ENCODE measurements at places on chromosomes 16 and 17.

GRCh38 chr16:15434079-15434424, 336 bp upstream of the BMERB1 start:
- no peak for DNase-seq

DNA sequence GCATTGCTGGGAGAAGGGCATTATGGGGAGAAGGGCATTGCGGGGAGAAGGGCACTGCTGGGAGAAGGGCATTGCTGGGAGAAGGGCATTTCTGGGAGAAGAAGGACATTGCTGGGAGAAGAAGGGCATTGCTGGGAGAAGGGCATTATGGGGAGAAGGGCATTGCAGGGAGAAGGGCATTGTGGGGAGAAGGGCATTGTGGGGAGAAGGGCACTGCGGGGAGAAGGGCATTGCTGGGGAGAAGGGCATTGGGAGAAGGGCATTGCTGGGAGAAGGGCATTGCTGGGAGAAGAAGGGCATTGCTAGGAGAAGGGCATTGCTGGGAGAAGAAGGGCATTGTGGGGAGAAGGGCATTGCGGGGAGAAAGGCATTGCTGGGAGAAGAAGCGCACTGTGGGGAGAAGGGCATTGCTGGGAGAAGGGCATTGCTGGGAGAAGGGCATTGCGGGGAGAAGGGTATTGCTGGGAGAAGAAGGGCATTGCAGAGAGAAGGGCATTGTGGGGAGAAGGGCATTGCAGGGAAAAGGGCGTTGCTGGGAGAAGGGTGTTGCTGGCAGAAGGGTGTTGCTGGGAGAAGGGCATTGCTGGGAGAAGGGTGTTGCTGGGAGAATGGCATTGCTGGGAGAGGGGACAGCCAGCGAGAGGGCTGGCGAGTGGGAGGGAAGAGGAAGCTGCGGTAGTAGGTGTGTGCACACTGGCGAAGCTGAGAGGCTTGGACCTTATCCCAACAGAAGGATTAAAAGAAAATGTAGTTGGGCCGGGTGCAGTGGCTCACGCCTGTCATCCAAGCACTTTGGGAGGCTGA, 4.6 kb upstream of the PYDC1 start:
- peak; percentile 59 for DNase-seq

DNA sequence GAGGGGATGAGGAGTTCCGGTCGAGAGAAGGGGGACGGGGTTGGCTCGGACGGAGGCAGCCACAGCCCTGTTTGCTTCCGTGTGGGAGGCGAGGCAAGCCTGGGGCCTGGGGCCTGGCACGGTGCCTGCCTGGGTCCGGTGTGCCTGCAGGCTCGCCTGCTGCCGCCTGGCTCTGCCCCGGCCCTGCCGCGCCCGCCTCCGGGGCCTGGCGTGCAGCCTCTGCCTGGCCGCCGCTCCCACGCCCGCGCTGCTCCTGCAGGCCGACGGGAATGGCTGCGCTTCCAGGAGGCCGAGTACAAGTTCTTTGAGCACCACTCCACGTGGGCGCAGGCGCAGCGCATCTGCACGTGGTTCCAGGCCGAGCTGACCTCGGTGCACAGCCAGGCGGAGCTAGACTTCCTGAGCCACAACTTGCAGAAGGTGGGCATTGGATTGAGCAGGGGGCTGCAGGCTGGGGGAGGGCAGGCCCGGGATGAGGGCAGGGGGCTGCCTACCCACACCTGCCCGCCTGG, 53.1 kb downstream of the MRC2 start:
- peak; percentile 43 for DNase-seq

DNA sequence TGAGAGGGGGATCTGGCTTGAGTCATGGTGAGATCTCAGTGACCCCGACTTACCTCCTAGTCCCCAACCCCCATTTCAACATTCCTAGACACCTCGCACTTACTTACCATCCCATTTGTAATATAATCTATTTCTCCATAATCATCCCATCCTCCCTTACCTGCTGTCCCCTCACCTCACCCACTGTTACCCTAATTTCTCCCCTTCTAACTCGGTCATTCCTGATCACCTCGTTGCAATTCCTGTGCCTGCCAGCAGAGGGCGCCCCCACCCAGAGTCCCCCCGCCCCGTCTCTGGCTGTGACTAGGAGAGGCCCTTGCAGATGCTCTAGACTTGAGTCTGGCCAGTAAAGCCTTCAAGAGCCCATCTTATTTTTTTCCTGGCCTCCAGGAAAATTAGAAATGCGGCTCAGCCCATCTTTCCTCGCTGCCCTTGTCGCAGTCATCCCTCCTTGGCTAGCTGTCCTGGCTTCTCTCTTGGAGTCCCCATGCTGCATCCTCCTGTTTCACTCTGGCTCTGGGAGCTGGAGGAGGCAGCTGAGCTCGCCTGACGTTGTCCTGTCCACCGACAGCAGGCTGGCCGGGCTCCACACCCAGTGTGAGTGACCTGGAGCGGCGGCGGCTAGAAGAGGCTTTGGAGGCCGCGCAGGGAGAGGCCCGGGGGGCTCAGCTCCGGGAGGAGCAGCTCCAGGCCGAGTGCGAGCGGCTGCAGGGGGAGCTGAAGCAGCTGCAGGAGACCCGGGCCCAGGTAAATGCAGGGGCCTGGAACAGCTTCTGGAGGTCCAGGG, 5.0 kb downstream of the TBKBP1 start:
- peak; percentile 97 for DNase-seq

DNA sequence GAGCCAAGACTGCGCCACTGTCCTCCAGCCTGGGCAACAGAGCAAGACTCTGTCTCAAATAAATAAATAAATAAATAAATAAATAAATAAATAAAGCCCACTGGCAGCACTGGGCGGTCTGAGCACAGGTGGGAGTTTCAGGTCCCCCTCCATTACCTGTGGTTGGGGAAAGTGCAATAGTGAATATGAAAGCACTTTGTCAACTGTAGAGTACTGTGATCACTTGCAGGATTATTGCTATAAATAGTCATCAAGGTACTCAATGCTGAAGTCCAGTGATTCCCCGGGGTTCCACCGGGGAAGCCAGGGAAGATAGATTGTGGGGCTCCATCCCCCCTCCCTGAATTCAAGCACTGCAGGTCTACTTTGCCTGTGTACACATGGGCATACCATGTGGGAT, 42.7 kb upstream of the CPNE2 start:
- DNase-seq = no peak

DNA sequence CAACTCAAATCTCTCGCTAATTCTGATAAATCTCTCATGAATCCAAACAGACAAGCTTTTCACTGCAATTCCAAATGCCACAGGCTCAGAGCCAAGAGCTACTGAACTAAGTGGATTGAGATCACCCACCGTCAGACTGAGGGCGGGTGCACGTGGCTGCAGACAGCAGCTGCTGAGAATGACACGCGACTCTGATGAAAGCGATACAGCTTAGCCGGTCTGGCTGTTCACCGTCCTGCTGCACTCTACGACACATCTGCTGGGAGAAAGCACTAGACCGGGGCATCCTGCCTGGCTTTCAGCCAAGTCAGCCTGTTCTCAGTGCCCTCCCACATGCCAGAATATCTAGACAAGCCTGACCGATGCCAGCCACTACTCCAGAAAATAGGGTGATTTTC, 42.6 kb downstream of the KLHDC4 start:
- no peak for DNase-seq

DNA sequence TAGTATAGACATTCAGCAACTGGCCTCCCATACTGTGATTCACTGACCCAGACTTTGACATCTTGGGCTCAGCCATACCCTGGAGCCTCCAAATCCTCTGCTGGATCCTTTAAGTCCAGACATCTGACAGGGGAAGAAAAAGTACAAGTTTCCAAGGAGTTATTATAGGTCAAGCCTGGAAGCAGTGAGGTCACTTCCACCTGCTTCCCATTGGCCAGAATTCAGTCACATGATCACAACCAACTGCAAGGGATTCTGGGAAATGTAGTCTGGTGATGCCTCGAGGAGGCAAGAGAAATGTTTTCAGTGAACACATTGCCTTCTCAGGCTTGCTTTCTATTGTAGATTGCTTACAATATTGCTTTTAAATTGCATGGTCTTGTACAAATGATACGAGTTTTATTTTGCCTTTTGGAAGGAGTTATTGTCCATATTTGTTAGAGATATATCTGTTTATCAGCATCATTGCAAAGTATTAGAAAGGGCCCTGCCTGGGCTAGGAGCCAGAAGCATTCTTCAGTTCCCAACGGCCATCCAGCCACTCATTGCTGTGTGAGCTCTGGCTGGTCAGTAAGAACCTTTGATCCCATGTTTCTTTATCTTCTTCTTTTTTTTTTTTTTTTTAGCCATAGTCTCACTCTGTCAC, 696.9 kb downstream of the WWOX start:
- peak; percentile 87 for DNase-seq

GRCh38 chr16:80577485-80578280, 36.9 kb downstream of the DYNLRB2 start:
- no peak for DNase-seq

DNA sequence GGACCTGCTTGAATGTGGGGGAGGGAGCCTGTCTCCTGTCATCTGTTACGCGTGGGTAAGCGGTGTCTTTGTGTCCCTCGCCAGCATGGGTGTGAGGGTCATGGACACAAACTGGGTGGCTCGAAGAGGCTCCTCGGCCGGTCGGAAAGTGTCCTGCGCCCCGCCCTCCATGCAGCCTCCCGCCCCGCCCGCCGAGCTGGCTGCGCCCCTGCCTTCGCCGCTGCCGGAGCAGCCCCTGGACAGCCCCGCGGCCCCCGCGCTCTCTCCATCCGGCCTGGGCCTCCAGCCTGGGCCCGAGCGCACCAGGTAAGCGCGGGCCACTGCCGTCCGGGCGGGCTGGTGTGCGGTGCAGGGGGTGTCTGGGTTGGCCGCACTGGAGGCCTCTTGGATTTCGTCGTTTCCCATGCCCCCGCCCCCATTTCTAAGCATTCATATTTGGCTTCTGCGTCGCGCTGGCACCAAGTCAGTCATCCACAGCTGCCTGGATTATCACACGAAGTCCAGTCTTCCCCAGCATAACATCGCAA, 43.8 kb downstream of the ELAC2 start:
- no peak for DNase-seq

DNA sequence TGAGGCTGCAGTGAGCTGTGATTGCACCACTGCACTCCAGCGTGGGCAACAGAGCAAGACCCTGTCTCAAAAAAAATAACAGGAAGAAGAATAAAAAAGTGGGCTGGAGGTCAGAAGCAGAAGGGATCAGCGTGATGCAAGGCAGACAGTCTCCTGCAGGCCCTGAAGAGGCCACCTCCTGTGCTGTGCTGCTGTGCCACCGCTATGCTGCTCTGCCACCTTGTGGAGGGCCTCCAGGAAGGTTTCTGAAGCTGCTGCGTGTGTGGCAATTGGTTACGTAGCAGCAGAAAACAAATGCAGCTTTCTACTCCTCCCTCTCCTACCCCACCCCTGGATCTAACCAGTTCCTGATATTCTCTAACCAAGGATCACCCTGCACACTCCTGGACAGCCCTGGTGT, 815.5 kb downstream of the KCNJ18 start:
- no peak for DNase-seq

- no peak for DNase-seq
Measured at GRCh38 chr17:50203086-50203485, 1.7 kb upstream of the COL1A1 start.

GRCh38 chr17:8372422-8372821, 4.1 kb downstream of the KRABD2 start:
- no peak for DNase-seq

GRCh38 chr17:53217311-53217710, 605.4 kb upstream of the KIF2B start:
- DNase-seq = no peak

Data from endodermal cell (in vitro differentiated cells).